ENCODE measurements at places on chromosomes 16 and 17.

- DNase-seq = no peak
Observed at GRCh38 chr17:37737971-37738370, 6.9 kb downstream of the HNF1B start.

GRCh38 chr16:47986031-47986430, 169.8 kb downstream of the ABCC12 start:
- DNase-seq = no peak

- peak; percentile 92 for DNase-seq
Observed at GRCh38 chr17:64662774-64663367, 764 bp upstream of the SMURF2 start.

- no peak for DNase-seq
Observed at GRCh38 chr16:88792668-88793250, 7.7 kb upstream of the PIEZO1 start.

- no peak for DNase-seq
Observed at GRCh38 chr16:1057252-1057932, 15.2 kb upstream of the SSTR5 start.

- no peak for DNase-seq
Observed at GRCh38 chr17:28935744-28936460, 15.4 kb downstream of the PHF12 start.

DNA sequence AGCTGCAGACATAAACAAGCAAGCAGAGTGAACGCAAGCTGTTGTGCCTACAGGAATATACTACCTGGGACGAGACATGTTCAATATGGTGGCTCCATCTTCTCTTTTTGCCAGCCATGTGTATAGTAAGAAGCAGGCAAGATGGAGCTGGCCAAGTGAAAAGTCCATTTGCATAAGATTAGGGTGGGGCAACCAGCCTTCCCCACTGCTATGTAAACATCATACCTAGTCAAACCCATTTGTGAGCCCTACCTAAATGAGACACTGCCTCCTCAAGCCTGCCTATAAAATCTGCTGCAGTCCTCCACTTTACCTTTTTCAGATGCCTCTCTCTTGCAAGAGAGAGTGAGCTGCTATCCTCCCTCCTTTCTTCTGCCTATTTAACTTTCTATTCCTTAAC, 370.1 kb upstream of the PMFBP1 start:
- no peak for DNase-seq

DNA sequence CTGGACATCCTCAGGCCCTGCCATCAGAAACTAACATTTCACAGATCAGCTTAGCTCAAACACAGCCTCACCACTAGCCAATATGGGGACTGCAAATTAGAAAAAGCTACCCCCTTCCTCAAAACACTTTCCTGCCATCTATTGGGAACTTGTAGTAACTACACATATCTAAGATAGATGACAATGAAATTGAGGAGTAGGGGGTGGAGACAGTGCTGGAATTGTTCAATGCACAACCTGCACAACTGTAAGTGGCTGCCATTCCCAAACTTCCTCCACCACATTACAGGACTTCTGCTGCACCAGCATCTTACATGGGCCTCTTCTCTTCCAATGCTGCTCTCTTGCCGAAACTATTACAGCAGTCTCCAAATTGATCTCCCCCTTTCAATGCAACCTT, 21.9 kb downstream of the AIPL1 start:
- peak; percentile 66 for DNase-seq

DNA sequence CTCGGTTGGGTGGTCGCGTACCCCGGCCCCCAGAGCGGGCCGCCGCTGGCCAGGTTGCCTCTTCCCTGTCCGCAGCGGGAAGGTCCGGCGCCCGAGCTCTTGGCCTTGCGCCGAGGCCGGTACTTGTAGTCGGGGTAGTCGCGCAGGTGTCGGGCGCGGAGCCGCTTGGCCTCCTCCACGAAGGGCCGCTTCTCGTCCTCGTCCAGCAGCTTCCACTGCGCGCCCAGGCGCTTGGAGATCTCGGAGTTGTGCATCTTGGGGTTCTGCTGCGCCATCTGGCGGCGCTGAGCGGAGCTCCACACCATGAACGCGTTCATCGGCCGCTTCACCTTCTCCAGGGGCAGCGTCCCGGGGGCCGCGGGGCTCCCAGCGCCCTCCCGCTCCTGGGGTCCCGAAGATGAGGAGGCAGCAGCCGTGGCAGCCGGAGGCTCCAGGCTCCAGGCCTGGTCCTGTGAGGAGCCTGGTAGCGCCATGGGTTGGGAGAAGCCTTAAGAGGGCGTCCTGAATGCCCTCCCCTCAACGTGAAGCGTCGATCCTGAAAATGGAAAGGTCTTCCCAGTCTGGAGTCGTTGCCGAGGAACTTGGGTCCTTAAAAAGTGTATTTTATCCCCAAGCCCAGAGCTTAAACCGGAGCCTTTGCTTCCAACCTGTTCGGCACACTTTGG, 558 bp downstream of the SOX15 start:
- no peak for DNase-seq

DNA sequence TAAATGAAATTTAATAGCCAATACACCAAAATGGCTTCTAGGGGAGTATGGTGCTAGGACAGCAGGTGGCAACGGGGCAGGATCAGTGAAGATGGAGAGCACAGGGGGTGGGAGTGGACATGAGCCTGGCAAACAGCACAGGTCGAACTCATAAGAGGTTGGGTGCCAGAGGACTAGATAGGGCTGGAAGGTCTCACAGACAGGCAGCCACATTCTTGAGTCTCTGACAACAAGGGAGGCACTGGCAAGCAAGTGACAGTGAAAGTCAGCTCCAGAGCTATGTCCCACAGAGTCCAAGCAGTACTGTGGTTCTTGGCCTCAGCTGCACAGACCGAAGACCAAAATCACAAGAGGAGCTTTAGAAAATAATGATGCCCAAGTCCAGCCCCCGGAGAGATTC, 61.2 kb downstream of the USP31 start:
- no peak for DNase-seq

DNA sequence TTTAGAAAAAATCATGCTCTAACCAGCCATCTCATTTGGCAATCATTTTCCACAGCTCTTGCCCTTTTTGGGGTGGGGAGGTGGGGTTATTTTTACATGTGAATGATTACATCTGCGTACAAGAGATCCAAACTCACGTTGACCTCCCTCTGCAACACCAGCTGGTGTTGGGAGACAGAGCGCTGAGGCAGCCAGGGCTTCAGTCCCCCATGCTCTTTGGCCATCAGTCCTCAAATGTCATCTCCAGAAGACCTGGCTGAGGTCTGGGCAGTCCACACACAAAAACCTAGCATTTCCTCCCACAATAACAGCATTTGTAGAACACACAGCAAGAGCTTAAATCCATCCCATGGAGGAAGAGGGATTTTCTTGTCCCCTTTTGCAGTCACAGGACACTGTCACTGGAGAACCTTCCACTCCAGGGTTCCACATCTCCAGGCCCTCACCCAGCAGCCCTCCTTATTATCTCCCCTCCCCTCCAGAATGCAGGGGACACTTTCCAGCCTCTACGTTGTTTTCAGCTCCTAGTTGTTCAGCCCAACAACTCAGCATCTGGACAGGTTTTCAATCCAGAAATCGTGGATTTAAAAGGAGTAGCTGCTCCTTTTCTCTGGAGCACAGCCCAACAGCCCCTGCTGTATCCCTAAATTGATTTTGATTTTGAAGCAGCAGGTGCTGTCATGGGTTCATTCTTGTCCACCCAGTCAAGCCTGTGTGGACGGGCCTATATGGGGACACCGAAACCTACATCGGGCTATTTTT, 21.1 kb downstream of the MEOX1 start:
- DNase-seq = no peak

DNA sequence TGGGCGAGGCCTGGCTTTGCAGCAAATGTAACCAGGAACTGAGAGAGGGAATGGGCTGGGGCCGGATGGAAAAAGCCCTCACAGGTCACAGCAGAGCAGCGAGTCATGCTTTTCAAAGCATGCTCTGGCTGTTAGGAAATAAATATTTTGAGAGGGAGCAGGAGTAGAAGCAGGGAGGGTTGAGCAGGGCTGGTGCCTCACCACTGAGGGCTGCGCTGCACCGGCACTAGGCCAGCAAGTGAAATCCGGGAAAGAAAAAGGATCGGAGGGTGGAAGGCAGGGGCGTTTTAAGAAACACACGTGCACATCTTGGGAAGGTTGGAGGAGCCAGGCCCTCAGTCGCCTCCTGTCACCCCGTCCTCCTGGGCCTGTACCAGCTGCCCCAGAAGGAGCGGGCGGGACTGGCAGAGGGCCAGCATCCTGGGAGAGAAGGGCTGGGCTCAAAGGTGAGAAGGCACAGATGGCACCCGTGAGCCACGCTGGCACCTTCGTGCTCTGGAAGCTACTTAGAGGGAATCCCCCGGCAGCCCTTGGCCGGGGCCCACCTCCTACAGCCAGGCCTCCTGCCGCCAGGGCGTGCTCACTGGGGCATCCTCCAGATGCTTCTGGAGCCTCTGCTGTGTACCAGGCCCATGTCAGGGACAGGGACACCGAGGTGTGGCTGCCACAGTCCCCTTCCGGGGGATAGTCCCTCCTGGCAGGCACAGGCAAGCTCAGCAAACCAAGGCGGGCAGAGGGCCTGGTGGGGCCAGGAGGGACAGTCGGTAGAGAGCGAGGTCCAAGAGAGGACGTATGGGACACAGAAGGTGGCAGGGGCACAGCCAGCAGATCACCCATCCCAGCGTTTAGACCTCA, 71.5 kb upstream of the PLCG2 start:
- no peak for DNase-seq

- no peak for DNase-seq
Observed at GRCh38 chr17:68599552-68600066, 1.6 kb downstream of the FAM20A start.

- no peak for DNase-seq
Observed at GRCh38 chr17:41433586-41433985, 7.2 kb downstream of the KRT38 start.
